ENCODE measurements at places on chromosomes 2 and 18.

- ATAC-seq: no peak
Observed at GRCh38 chr2:36396878-36397539, 41.4 kb downstream of the CRIM1 start.

DNA sequence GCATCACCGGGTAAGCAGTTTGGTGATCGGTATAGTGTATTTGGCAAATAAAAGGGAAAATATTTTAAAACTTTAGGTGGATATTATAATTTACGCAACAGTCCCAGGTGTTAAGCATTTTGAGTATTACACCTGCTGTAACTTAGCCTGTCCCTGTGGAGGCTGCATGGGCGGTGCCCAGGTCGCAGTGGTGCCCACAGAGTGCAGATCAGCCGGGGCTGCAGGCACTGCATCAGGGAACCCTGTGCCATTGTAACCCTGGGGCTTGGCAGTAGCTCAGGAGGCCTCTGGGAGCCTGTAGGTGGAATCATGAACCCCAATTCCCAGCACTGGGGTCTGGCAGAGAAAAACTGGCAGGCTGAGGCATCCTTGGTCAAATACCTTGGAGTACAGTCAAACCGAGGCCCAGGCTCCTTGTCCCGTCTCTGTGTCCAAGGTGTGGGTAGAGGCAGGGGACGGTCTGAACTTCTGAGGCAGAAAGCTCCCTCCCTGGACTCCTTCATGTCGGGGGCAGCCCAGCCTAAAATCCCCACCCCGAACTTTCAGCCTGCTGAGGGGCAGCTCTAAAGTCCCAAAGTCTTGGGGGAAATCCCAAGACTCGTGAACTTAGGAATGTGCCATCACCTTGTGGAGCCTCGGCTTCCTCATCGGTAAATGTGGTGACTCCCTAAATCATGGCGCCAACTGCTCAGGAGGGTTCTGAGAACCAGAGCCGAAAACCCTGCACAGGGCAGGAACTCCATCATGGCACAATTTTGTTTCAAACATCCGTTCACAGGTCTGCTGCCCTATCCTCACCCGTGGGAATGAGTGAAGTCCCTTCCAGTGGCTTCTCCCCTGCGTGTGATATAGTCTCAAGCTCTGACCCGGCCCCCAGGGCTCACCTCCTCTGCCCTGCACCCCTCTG lies 85.7 kb downstream of the INHBB start:
- no peak for ATAC-seq

DNA sequence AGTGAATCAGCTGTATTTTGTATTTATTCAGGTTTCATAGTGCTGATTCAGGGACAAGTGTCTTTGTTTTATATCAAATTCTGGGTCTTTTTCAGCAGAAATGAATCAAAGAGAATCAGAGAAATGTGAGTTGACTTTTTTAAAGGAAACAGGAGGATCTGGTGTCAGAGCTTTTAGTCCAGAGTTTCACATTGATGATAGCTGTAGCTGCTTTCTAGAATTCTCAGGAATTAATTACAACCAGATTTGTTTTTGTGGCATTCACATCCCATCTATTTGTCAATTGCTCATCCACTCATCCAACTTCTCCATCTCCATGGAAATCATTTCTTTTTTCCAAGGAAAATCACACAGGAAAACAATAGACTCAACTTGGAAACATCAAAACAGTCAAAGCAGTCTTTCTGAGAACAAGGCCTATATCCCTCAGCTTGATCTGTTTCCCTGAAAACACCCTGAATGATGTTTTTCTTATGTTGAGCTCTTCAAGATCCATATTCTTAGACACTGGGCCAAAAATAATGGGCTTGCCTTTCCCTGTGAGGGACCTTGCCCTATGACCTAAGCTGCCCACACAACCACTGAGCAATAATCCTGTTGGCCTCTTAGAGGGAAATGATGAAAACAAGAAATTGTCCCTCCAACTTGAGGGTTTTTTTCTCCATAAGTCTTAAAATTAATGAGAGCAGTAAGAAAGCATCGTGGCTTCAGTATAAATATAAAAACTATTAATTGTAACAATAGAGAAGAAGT lies 249.5 kb upstream of the FN1 start:
- ATAC-seq: no peak

GRCh38 chr2:75071766-75072165 lies 113.3 kb downstream of the POLE4 start:
- no peak for ATAC-seq

DNA sequence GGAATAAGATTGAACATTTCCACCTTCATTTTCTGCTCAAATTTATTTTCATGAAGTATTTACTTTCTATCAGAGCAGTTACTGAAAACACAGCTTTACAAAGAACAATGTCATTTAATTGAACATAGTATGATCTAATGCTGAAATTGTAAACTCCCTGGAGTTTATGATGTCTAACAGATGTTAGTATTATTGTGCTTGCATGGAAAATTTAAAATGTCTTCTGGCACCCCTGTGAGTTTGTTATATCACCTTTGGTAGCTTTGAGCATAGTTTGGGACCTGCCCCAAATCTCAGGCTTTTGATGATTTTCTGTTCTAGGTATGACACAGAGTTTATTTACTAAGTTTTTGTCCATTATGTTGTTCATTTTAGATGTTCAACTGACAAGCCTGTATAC lies 28.1 kb downstream of the FAM171B start:
- ATAC-seq: no peak
